ENCODE measurements at places on chromosomes 6 and 20. TPM values are rescaled to one million over a fixed set of nuclear protein-coding genes. Genes with fewer than 3 reads are reported as not detected.

Gene EPPIN
- not detected for polyA plus RNA-seq

Gene MUC21
- polyA plus RNA-seq, result not detected

Gene CALHM4
- polyA plus RNA-seq, result not detected

DNA sequence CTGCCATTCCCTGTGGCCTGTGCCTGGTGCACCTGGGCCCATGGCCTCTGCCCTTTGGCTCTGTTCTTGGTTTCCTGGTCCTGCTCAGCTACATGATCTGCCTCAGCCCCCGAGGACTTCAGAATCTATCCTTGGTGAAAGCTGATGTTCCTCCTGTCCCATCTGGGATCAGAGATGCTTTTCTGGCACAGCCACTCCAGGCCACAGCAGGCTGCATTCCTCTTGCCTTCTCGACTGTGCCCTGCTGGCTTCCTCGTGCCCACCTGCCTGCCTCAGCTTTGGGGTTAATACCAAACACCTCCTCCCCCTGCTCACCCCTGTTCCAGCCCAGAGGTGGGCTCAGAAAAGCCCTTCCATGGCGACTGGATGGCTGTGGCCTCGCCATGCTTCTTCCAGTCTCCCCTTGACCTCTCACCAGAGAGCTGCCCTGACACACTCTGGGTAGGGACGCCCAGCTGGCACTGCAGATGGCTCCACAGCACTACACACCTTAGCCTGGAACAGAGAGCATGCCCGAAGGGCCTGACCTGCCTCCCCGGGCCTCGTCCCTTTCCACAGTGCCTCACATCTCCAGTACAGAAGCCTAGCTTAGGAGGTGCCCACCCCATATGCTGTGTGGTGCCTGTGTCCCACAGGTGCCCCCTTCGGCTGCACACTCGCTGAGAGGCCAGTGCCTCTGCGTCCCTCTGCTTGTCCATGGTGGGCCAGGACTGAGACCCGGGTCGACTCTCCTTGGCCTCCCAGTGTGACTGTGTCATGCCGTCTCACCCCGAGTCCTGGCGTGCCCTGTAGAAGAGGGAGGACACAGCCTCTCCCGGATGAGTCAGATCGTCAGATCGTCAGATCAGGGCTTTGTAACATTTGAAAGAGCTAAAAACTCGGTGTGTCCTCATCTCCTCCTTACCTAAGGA, 148.8 kb downstream of the DTNBP1 start:
- DNase-seq, result no peak

Data from AG04450 (cell line).